ENCODE measurements at places on chromosomes 2 and 18.

DNA sequence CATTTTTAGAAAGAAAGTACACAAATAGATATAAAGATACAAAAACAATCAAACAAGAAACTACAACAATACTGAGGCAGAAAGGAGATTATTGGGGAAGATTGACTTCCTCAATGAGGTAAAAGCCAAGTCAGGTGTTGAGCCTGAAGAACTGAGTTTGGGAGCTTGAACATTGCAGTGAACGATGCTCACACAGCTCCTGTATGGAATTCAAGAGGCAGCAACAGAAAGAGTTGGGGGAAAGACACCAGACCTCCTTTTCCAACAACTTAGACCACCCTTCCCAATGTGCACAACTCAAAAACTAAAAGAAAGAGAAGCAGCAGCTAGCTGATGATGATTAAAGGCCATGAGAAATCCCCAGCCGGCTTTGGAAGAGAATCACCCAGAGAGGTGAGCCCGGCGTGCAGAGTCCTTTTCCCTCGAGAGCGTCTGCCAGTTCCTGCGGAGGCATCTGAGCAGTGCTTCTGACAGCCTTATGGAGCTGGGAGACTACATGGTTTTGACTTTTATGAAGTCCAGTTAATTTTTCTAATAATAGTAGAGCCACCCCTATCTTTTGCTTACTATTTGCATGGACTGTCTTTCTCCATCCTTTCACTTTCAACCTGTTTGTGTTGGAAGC is 106.9 kb upstream of the RFX8 start:
- no peak for DNase-seq

DNA sequence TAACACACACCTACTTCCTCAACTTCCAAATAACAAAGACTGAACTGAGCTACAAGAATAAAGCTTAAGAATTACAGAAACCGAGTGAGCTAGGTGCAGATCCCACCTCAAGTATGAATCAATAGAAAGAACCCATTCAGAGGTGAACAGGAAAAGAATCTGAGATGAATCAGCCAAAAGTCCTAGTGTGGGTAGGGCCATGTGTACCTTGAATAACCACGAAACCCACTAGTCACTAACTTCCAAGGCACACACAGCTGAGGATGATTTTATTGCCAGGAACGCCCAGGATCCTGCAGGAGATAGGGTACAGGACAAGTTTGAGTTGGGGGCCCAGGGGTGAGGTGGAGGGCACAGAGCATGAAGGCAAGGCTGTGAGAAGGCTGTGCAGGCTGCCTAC is 99.7 kb upstream of the REG3A start:
- DNase-seq = no peak

DNA sequence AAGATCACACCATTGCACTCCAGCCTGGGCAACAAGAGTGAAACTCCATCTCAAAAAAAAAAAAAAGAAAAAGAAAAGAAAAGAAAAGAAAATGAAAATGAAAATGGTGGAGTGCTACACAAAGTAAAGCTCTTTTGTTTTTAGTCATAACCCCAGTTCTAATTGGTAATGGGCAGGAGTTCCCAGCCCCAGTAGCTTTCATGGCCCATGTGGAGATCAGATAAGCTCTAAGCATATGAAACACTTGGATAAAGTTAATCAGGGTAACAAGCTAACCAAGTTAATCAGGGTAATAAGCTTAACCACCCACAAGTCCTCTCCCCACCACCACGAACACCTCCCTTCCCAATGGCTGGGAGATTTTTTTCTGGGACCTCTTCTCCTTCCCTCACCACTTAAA is 240.8 kb downstream of the BCL11A start:
- DNase-seq = no peak

GRCh38 chr2:16320716-16321115 is 344.9 kb downstream of the CYRIA start:
- DNase-seq = no peak

DNA sequence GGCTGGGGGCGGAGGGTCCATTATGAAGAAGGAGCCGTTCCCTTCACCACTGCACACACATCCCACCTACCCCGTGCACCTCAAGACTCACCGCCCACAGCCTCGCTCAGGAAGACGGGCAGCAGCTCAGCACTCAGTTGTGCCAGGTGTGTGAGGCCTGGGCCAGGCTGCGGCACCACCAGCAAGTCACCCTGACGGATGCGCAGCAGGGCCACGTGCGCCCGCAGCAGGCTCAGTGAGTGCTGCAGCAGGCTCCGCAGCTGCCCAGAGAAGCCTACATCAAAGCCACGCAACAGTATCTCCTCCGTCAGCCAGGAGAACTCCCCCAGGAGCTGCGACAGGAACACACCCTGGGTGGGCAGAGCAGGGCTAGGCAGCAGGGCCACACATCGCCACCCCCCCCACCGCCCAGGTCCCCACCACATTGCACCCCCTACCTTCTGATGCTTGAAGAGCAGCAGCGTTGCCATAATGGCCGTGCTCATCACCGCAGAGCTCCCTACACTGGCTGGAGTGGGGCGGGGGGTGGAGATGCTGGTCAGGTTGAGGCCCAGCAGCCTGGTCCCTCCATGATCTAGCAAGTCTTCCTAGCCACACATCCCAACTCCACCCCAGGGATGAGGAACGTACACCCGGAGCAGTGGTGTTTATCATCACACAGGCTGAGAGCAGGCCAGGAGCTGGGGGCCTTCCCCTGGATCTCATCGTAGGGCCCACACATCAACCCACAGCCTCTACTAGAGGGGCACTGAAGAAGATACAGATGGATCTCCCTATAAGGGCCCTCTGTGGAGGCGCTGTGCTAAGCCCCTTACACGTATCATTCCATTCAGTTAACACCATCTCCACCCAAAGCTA is 10.2 kb downstream of the GPAT2 start:
- no peak for DNase-seq

DNA sequence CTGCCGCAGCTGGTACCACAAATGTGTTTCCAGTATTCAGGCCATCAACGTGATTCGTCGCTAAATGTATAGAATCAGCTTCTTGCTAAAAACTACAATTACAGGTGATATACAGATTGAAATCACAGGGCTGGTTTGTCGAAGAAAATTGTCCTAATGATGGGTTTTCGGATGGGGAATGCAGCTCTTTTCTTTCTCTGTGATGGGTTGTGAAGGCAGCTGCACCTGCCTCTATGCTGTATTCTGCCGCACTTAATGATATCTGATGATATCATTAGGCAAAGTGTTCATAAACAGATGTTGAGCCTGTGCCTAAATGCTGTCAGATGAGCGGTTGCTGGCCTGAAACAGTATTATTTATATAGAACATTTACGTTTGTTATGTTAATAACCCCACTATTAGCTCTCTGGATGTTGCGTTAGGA is 218.1 kb downstream of the ARHGAP15 start:
- no peak for DNase-seq

- no peak for DNase-seq
Observed at GRCh38 chr2:53859206-53860181, at the start of gene GPR75. GPR75 (minus strand) TSS chr2:53859967; CDS start chr2:53854756, 5,211 bp downstream.
